ENCODE measurements at places on chromosomes 5 and 9.

DNA sequence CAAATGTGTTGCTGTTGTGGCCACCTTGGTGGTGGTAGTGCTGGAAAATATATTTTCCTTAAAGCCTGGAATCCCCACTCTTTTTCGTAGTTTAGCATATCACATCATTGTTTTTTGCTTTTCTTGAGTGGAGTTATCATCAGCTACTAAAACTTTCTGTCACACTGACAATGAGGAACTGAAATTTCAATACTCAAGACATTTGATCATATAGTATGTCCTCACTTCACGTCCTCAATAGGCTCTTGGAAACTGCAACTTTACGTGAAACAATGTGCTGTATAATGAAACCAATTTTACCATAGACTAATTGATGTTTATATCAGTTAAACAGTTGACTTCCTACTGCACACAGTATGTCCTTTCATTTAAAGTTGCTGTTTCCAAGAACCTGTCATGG, 265.8 kb downstream of the ADGRV1 start:
- no peak for DNase-seq

DNA sequence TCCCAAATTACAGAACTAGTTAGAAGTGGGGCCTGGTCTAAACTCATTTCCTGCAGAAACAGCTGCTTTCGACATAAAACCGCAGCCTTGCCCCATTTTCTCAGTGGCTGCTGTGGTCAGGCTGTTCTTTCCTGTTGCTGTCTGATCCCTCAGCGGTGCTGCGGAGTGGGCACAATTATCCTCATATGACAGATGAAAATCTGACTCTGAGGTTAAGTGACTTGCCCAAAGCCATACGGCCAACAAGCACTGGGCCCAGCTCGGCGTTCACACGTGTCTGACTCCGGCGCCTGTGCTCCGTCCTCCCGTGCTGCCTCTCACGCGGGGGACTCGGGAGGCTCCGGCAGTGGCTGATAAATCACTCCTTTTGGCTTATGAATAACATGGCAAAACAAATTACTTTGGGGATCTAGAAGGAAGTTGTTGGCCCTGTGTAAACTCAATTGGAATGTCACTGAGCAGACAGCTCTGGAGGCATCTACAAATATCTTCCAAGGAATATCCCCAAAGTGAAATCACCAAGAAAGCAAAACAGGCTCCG, 142.6 kb upstream of the LMX1B start:
- DNase-seq = peak; percentile 76

DNA sequence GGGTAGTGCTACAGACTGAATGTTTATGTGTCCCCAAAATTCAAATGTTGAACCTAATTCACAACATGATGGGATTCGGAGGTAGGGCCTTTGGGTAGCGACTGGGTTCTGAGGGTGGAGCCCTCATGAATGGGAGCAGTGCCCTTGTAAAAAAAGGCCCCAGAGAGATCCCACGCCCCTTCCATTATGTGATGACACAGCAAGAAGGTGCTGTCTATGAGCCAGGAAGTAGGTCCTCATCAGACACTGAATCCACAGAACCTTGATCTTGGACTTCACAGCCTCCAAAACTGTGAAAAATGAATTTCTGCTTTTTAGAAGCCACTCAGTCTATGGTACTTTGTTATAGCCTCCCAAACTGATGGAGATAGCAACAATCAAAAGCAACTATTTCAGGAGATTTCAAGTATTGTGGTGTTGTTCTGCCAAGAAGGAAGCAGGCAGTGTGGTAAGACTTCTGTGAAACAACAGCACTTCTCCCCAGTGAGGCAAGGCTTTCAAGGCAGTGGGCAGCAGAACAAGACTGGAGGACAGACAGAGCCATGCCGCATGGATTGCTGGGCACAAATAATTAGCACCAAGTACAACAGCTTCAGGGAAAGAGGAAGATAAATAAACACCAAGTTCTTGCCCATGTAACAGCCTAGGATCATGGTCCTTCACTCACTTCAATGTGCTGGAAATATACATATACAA, 76.1 kb downstream of the OR2K2 start:
- DNase-seq = no peak

DNA sequence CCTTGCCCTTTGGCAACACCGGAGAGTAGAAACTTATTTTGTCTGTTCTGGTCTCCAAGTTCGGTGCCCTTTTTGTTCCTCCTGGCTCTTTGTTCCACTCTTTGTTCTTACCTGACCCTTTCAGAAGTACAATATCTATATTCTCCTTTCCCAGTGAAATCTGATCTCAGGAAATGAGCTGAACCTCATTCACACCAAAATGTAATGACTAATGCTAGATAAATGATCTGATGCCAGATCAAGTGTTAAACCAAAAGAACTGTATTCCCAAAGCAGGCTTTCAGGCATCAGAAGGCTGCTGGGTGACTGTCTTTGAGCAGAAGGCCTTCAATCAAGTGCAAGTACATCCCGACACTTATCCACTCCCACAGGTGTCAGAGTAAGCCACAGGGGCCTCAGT, 156.4 kb downstream of the SPOCK1 start:
- DNase-seq = no peak

DNA sequence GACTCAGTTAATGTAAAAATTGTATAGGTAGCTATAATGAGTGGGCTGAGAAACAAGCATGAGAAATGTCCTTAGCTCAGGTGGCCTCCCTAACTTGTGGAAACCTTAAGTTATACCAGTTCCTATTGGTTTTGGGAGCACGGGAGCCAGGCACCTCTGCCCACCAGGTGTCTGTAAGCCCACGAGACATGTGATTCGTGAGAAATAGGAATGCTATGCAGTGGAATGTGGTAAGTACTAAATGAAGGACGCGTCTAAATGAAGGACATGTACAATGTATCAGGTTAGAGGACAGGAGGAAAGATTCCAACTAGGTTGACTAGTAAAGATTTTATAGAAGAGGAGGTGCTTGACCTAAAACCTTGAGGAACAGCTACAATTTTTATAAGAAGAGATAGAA, 46.0 kb upstream of the F2RL2 start:
- no peak for DNase-seq

DNA sequence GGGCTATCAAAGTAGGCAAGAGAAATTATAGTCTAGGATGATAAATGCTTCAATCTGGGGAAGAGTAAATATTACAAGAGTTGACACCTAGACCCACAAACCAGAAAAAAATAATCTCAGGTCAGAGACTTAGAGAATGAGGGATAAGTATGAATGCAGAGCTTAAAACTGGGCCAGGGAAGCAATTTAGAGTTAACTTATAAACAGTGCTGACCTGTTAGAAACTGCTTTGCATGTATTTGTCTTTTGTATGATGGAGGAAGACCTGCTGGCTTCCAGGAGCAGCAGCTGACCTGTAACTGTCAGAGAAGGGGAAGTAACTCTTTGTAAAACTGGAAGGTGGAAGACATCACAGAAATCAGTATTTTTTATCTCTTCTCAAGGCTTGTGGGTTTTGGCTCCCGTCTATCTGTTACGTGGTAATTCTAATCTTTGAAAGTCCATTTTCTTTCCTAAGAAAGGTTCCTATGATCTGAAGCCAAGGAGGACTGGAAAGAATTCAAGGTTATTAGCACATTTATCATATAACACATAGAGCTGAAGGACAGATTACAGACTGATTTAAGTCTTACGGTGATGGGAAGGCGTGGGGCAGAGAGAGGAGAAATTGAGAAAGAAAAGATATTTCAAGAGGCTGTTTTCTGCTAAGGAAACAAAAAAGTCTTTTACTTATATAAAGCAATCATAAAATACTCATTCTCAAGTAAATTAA, 114.7 kb upstream of the ADAMTS19 start:
- no peak for DNase-seq

- DNase-seq = no peak
Observed at GRCh38 chr9:79432485-79432884, 139.3 kb upstream of the TLE4 start.

GRCh38 chr5:150142959-150143349, 12.7 kb downstream of the PDGFRB start:
- no peak for DNase-seq

GRCh38 chr5:107403228-107403953, 267.3 kb downstream of the EFNA5 start:
- no peak for DNase-seq

DNA sequence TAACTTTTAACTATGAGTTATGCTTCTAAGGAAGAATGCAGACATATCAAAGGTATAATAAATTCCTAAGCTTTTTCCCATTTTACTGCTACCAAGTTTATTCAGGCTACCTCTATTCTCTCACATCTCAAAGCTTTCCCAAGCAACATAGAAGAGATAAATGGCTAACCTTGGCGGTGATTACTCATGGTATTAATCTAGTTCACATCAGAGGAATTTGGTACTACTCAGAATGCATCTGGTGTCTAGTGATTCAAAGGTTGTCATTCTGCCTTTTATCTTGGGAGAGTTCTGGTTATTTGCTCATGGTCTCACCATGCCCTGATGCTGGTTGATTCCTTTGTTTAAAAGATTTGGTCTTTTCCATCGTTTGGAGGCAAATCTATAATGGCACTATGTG, 182.7 kb downstream of the TAF11L14 start:
- no peak for DNase-seq

- DNase-seq = no peak
Observed at GRCh38 chr5:150895431-150896428, 9.1 kb downstream of the ZNF300 start.

DNA sequence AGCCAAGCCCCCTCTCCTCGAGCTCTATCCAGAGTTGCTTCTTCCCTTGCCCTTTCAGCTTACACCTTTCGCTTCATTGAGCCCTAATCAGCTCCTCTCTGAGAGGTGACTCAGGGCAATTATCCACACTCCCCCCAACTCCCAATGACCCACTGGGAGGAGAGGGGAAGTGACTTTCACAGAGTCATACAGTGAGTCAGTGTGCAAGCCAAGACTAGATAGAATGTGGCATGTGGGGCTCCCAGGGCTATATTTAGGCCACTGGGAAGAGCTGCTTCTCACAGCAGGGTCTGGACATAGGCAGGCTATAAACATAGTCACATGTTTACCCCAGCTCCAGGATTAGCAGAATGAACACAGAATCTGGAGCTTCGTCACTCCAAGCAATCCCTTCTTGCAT, 57.4 kb downstream of the NRG2 start:
- no peak for DNase-seq

GRCh38 chr5:10513501-10514442, 50.1 kb upstream of the ANKRD33B start:
- no peak for DNase-seq

- no peak for DNase-seq
Observed at GRCh38 chr9:98591696-98592095, 117.0 kb downstream of the GABBR2 start.

DNA sequence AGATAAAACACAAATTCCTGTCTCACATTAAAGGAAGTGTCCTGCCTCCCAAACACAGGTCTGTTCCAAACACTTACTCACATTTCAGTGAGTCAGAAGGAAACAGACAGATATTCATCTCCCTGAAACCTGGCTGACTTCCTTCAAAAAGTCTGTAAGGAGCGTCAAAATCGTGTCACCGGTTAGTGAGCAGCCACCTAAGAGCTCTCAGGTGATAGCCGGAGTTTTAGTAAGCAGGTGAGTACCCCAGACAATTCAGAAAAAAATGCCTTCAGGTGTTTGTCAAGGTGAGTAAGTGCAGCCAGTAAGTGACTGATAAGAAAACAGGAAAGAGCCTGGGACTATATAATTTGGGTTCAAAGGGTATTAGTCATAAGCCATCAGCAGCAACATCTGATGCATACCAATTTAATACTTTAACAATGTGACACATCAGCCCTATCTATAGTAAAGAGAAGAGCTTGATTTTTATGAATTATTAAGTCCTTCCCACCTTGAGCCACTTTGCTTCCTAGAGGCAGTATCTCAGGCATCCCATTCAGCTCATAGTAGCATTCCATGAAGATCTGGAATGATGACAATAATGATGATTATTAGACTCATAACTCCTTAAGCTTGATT, 1.3 kb upstream of the ITGA2 start:
- DNase-seq = no peak

- DNase-seq = no peak
Observed at GRCh38 chr9:133458643-133459312, 1.0 kb upstream of the CACFD1 start.
